Activated naive CD8-positive, alpha-beta T cell treated with anti-CD3 and anti-CD28 coated beads, Interleukin-2, amount 10 ng/mL, durations not matched to agents 7 days and 5 days (primary cell): ENCODE measurements at places on chromosomes 11 and 22. TPM values are rescaled to one million over a fixed set of nuclear protein-coding genes. Genes with fewer than 3 reads are reported as not detected.

Gene SLC43A3
- 67.4 TPM for total RNA-seq

Gene SORL1
- total RNA-seq: 179 TPM

Gene TMEM121B
- total RNA-seq: 0.08 TPM

Gene APOA1
- total RNA-seq: 0.44 TPM

Gene TSPO
- total RNA-seq: 116 TPM

Gene ART5
- not detected for total RNA-seq

Gene LINC01488
- total RNA-seq: not detected

Gene IFITM10
- total RNA-seq: 1.3 TPM

Gene GLYATL1
- not detected for total RNA-seq

Gene PATE3
- not detected for total RNA-seq

Gene FAM227A
- total RNA-seq: 0.36 TPM

Gene SLC37A2
- 3.5 TPM for total RNA-seq

Gene TRIM66
- 35.3 TPM for total RNA-seq

Gene RRM1
- total RNA-seq: 126 TPM

Gene APOA5
- total RNA-seq: not detected

Gene TSGA10IP
- not detected for total RNA-seq

Gene SLC35F2
- 5.3 TPM for total RNA-seq

Gene RFPL1
- not detected for total RNA-seq

Gene ABTB2
- total RNA-seq: 0.97 TPM

Gene OR8G5
- not detected for total RNA-seq

Gene KRTAP5-9
- total RNA-seq: not detected

Gene POU2F3
- total RNA-seq: not detected

Gene RAB3IL1
- total RNA-seq: 1.6 TPM

Gene ANKK1
- total RNA-seq: 2.4 TPM

Gene DNAJB13
- not detected for total RNA-seq
